ENCODE measurements at places on chromosomes 7 and 10.

- no peak for DNase-seq
These were observed 39.9 kb downstream of the CYTH3 start for GRCh38 chr7:6232534-6232933.

DNA sequence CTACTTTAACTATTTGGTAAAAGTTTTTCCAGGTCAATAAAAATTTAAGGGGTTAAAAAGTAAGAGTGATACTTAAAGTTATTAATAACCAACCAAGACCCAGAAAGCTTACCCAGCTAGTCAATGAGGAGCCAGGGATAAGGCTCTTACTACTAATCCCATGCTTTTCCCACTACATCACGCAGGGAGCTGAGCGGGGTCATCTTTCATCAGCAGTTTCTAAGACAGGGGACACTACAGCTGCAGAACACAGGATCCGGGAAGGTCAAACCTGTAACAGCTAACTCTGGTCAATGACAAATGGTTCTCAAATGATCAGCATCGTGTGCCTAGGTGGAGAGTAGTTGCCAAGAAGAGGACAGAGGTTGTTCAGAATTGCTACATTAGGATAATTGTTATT lies 65.1 kb downstream of the RSU1 start:
- DNase-seq: no peak

GRCh38 chr7:90788052-90788451 lies 191.9 kb downstream of the CDK14 start:
- no peak for DNase-seq

DNA sequence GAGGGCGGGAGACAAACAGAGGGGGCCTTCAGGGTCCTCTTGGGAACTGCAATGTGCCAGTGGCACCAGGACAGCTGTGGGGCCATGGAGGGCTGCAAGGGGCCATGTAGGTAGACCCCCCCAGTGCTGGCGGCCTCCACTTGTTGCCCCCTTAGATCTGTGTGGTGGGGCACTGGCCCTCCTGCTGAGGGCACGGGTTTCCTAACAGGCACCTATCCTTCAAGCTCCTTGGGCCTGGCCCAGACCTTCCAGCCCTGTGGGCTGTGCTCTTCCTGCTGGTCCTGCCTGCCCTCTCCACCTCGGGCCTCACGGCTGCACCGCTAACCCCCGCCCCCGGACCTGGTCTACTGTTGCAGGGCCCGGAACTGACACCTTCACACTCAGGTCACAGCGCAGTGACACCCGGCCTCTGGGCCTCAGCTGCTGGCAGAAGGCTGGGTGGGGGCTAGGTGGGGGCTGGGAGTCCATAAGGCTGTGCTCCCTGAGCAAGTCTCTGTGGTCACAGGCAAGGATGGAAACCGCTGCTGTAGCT lies 12.6 kb downstream of the RASGEF1A start:
- DNase-seq: peak; percentile 6

DNA sequence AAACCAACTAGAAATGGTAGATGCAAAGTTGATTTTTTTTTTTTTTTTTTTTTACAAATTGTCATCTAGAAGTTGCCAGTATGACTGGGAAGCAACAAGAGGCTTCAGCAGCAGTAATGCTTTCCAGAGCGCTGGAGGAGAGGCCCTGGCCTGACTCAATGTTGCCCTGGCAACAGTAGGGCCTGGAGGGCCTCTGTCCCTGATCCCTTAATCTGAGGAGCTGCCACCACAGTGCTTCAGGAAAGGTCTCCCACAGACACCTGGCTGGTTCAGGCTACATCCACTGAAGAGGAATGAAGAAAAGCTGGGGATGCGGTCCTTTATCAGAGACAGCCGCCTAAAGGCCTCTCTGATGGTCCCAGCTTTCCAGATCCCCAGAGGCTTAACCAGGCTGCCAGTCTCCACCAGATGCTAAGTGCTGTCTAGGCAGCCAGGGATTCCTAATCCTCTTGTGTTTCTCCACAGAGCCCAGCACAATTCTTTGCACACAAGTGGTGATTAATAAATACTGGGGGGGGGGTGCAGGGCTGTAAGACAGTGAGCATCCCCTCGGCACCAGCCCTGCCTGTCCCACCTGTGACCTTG lies 33.7 kb downstream of the ZNF777 start:
- DNase-seq: no peak

GRCh38 chr7:114788706-114789105 lies 133.2 kb upstream of the MDFIC start:
- DNase-seq: no peak

DNA sequence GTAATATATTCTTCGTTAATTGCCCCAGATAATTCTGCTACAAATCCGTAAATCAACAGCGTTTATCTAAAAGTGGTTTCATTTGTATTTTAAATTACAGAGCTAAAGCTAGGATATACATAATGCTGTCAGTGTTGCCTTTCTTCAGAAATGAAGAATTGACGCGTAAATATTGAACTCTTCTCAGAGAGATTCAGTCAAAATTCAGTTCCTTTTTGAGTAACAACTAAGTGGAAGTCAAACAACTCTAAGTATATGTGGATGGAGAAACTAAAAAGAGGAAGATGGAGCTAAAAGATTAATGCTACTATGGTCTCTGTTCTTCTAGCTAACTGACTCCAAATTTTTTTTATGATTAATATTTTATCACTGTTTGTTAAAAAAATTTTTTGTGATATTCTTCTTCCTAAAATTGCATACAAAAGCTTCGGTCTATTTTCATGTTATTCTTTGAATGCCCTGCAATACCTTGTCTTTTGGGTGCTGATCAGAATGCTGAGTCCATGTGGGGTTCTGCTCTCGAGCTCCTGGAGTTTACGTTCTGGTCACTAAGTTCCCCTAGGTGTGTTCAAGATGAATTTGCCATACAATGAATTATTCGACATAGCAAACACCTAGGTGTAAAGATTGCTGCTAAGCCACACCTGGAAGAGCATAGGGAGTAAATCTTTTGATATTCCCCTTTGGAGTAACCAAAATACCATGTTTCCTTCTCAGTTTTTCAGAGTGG lies 20.7 kb downstream of the MDFIC start:
- no peak for DNase-seq

DNA sequence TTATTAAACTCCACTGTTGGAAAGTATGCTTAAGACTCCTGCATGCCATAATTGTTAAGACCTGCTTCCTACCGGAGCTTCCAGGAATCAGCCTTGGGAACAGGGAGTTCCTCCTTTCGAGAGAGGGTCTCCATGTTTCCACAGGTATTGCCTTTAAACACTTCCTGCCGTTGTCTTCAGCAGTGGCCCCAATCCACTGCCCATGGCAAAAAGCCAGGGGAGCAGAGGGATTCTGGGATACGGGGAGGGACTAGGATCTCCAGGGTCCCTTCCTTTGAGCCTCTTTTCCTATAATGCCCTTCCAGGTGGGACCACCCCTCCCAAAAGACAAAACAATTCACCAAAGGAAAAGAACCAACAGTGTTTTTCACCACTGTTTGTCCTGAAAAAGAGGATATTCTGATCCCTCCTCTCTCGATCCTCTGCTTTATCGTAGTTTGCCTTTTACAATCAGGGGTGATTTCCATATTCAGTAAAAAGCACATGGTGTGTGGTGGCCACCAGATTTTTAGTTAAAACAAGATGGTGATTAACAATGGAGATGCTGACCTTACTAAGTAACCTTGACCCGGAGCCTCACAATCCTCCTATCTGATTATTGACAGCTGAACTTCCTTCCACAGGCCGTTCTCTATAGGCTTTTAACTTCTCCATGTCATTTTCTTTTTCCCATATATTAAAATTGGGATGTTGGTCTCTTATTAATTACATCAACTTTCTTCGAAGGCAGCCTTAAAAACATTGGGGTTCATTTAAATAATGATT lies 36.0 kb downstream of the LRRC72 start:
- DNase-seq: no peak

GRCh38 chr7:93943816-93944540 lies 22.4 kb downstream of the GNG11 start:
- no peak for DNase-seq
